ENCODE measurements at places on chromosomes 5 and 9. TPM values are rescaled to one million over a fixed set of nuclear protein-coding genes. Genes with fewer than 3 reads are reported as not detected.
A peak's percentile ranks its signal among the peaks of the same experiment; 100 is the strongest.

TSSK1B gene
- not detected for total RNA-seq

DNA sequence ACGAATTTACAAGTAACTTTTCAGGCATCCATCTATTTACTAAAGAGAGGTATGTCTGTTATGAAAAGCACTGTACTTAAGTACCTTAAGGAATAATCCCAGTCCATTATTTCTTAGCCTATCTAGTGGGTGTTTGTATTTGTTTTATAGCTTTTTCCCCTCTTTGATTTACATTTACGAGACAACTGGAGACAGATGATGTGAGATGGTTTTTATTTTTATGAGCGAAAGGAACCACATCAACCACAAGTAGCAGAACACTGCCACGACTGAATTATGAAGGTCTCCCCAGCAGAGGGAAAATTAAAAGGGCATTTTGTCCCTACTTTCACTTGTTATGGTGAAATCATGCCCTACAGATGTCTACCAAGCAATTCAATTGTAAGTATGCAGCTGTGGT lies 357.8 kb downstream of the NFIB start:
- no peaks in the 10 kb centered on the region for H3K4me1 ChIP-seq
- H3K27me3 ChIP-seq = peaks cover 11% of the 10 kb centered on the region
- peak; percentile 1 for DNase-seq
- H3K27ac ChIP-seq = no peak overlapping the region
- no peaks in the 10 kb centered on the region for H3K36me3 ChIP-seq
- no peak overlapping the region for H3K4me3 ChIP-seq

DNA sequence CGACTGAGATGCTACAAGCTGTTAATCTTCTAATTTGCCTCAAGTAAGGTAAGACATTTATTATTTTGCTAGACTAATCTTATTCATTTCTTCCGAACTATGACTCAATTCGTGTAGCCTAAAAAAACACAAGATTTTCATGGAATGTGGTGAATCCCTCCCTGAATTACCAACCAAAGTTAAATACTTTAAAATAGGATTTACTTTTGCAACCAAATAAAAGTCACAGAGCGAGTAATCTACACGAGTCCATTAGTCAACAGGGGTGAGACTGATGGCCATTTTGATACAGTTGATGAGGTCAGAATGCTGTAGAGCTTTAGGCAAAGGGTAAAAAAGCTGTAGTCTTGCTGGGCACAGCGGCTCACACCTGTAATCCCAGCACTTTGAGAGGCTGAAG lies 13.1 kb upstream of the BNC2 start:
- H3K4me3 ChIP-seq = peak overlapping the region; percentile 20
- H3K36me3 ChIP-seq = peaks cover 8% of the 10 kb centered on the region
- DNase-seq = peak; percentile 52
- H3K27me3 ChIP-seq = peaks cover 6% of the 10 kb centered on the region
- H3K27ac ChIP-seq = peak overlapping the region; percentile 28

DNA sequence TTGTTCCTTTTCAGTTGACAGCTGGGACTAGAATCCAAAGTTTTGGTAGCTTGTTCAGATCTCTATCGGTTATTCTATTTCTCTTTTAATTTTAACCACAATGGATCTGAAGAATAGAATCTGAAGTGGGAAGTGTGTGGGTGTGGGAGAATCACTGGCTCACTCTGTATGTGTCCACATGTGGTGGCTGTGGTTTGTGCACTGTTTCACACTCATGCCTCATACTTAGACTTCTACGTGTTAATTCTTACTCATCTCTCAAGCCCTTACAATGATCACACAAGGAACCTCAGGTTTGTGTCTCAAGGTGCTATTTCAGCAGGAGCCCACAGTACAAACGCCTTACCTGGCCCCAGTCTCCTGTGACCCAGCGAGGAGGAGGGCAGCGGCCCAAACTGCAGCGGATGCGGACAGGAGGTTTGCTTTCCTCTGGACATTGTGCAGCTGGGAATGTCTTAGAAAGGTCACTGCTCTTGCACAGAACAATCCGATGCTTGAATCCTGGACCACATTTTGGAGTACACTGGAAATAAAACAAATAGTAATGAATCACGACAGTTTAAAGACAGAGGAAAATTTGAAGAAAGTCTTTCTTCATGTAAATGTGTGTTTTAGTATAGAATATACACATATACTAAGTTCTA lies 309.1 kb downstream of the ADAMTS6 start:
- no peak for DNase-seq
- no peak overlapping the region for H3K4me3 ChIP-seq
- H3K36me3 ChIP-seq = peaks cover 66% of the 10 kb centered on the region
- H3K4me1 ChIP-seq = peaks cover 14% of the 10 kb centered on the region

GFI1B gene
- total RNA-seq = not detected

- H3K27me3 ChIP-seq = peaks cover 33% of the 10 kb centered on the region
- H3K27ac ChIP-seq = no peak overlapping the region
- H3K4me3 ChIP-seq = no peak overlapping the region
- peaks cover 9% of the 10 kb centered on the region for H3K36me3 ChIP-seq
- DNase-seq = no peak
These were observed 29.5 kb downstream of the SURF6 start for GRCh38 chr9:133306242-133307204.

PHF24 gene
- not detected for total RNA-seq

DNA sequence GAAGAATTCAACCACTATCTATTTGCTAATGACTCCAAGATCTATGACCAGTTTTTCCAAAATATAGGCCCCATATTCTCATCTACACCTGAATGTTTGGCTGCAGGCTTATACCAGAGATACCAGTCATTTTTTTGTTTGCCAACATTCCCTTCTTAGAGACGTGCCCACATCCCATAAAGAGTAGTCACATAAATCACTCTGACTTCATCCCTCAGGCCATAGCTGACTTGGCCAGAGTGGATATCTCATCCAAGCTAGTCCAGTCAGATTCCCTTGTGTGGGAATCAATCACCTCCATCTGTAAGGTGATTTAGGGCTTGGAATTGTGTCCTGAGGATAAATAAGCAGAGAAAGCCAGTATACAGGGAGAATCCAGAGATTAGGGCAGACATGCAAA lies 124.3 kb upstream of the SLC24A2 start:
- no peaks in the 10 kb centered on the region for H3K36me3 ChIP-seq
- H3K27ac ChIP-seq = no peak overlapping the region
- H3K4me1 ChIP-seq = no peaks in the 10 kb centered on the region
- no peak overlapping the region for H3K4me3 ChIP-seq
- H3K27me3 ChIP-seq = peaks cover 2% of the 10 kb centered on the region
- DNase-seq = no peak

TICAM2 gene
- total RNA-seq = 9.2 TPM

TAS2R1 gene
- total RNA-seq = not detected

GRCh38 chr9:114621975-114622609 lies 11.0 kb downstream of the TMEM268 start:
- no peaks in the 10 kb centered on the region for H3K27me3 ChIP-seq
- H3K36me3 ChIP-seq = 0 out of 2 replicates have a peak, but pooled peaks cover 3% of the 10 kb centered on the region
- peak overlapping the region; percentile 29 for H3K27ac ChIP-seq
- no peak overlapping the region for H3K4me3 ChIP-seq
- DNase-seq = peak; percentile 74

- H3K4me3 ChIP-seq = no peak overlapping the region
- H3K27ac ChIP-seq = no peak overlapping the region
- DNase-seq = peak; percentile 12
- peaks cover 16% of the 10 kb centered on the region for H3K4me1 ChIP-seq
These were observed 18.0 kb upstream of the CDC23 start for GRCh38 chr5:138230981-138231589.

GRCh38 chr5:131218392-131218791 lies 45.5 kb upstream of the CDC42SE2 start:
- H3K36me3 ChIP-seq = no peaks in the 10 kb centered on the region
- no peak overlapping the region for H3K27ac ChIP-seq
- DNase-seq = peak; percentile 16

- DNase-seq = peak; percentile 52
- H3K4me3 ChIP-seq = no peak overlapping the region
- H3K36me3 ChIP-seq = no peaks in the 10 kb centered on the region
- peaks cover 43% of the 10 kb centered on the region for H3K4me1 ChIP-seq
These were observed 654.2 kb downstream of the TLE1 start for GRCh38 chr9:81035171-81035570.

GRCh38 chr9:126556560-126557250 lies 57.0 kb upstream of the LMX1B start:
- no peaks in the 10 kb centered on the region for H3K4me1 ChIP-seq
- peaks cover 14% of the 10 kb centered on the region for H3K27me3 ChIP-seq
- no peak overlapping the region for H3K4me3 ChIP-seq

PCDHGA3 gene
- total RNA-seq = 2.2 TPM

DNA sequence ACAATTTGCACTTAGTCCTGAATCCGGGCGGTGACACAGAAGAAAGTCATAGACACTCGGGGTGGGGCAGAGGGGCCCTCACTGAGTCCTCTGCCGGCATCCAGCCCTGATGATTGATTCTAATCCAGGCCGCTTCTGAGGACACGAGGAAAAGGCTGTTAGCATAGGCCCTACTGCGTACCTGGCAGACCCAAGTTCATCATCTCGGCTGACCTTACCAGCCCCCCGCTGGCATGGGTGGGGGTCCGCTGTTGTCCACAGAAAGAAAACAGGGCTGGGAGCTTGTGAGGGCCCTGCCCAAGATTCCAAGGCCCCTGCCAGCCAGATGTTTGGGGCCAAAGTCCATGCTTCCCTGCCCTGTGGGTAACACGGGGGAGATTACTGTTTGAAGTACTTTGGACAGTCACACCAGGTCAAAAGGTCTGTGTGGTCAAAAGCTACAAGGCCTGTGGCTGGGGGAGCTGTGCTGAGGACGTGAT lies 24.5 kb downstream of the ERGIC1 start:
- DNase-seq = no peak
- no peaks in the 10 kb centered on the region for H3K27me3 ChIP-seq
- peak overlapping the region; percentile 68 for H3K4me3 ChIP-seq
- peaks cover 87% of the 10 kb centered on the region for H3K4me1 ChIP-seq
- H3K36me3 ChIP-seq = peaks cover 33% of the 10 kb centered on the region

PKD2L2 gene
- total RNA-seq = not detected

DNA sequence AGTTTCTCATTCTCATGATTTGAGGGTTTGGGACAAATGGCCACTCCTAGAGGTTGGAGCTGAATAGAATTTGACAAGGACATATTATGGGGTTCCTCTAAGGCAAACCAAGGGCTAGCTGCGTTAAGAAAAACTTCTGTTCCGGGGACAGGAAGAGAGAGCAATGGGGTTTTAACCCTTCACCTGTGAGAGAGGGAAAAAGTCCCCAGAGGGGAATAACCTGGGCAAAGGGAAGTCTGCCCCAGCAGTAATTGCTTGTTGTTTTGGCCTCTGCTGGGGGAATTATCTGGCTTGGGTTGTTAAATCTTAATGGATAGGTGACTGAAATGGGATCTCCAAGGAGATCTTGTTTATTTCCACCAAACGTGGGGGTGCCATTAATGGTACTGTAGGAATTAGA lies 110.1 kb upstream of the MOCS2 start:
- H3K27ac ChIP-seq = no peak overlapping the region
- no peaks in the 10 kb centered on the region for H3K4me1 ChIP-seq
- no peak overlapping the region for H3K4me3 ChIP-seq
- DNase-seq = no peak

DNA sequence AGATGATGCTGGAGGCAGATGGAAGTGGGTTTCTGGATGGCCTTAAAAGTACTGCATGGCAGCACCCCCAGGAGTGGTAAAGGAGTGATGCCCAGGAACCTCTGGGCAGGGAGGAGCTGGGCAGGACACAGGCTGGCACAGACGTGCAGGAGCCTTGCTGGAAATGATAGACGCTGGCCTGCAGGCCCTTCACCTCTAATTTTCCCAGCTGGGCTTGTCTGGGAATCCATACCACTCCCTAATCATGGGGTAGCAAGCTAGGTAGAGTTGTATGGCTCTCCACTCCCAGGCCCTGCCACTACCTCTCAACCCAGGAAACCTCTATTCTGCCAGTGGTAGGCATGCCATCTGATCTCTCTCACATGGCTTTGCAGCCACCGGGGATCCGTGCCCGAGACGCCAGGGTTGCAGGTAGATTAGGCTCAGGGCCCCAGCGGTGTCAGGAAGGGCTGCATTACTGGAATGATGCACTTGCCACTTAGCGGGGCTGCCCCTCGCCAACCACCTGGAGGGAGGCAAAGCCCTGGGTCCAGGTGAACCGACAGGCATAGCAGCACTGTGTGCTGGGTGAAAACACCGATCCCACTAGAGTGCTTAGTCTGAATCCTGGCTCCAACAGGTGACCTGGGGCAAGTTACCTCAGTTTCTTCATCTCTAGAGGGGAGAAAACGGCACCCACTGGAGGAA lies 79.6 kb upstream of the SLC25A51 start:
- no peak for DNase-seq
- peaks cover 52% of the 10 kb centered on the region for H3K4me1 ChIP-seq
- H3K27ac ChIP-seq = no peak overlapping the region
- peaks cover 24% of the 10 kb centered on the region for H3K36me3 ChIP-seq
- H3K27me3 ChIP-seq = peaks cover 2% of the 10 kb centered on the region
- no peak overlapping the region for H3K4me3 ChIP-seq

GRCh38 chr5:76041863-76042262 lies 41.3 kb upstream of the SV2C start:
- no peak overlapping the region for H3K27ac ChIP-seq
- H3K4me1 ChIP-seq = no peaks in the 10 kb centered on the region
- H3K36me3 ChIP-seq = no peaks in the 10 kb centered on the region
- no peak for DNase-seq
- H3K4me3 ChIP-seq = no peak overlapping the region

- no peaks in the 10 kb centered on the region for H3K4me1 ChIP-seq
- no peak for DNase-seq
- peaks cover 24% of the 10 kb centered on the region for H3K27me3 ChIP-seq
These were observed 49.8 kb downstream of the PRRC1 start for GRCh38 chr5:127567026-127567768.

- H3K4me3 ChIP-seq = no peak overlapping the region
- peaks cover 28% of the 10 kb centered on the region for H3K4me1 ChIP-seq
- no peaks in the 10 kb centered on the region for H3K36me3 ChIP-seq
- DNase-seq = peak; percentile 11
- no peaks in the 10 kb centered on the region for H3K27me3 ChIP-seq
These were observed 48.5 kb upstream of the RLN1 start for GRCh38 chr9:5388026-5388819.

GRCh38 chr9:102456562-102456961 lies 538.6 kb upstream of the CYLC2 start:
- H3K27ac ChIP-seq = no peak overlapping the region
- no peaks in the 10 kb centered on the region for H3K36me3 ChIP-seq
- H3K4me3 ChIP-seq = no peak overlapping the region
- no peaks in the 10 kb centered on the region for H3K27me3 ChIP-seq
- H3K4me1 ChIP-seq = no peaks in the 10 kb centered on the region

- no peak for DNase-seq
- peaks cover 8% of the 10 kb centered on the region for H3K36me3 ChIP-seq
- no peaks in the 10 kb centered on the region for H3K27me3 ChIP-seq
- no peak overlapping the region for H3K27ac ChIP-seq
- peaks cover 45% of the 10 kb centered on the region for H3K4me1 ChIP-seq
These were observed 131.3 kb downstream of the MACIR start for GRCh38 chr5:103389846-103390245.

Measured in HFFc6 (cell line).